Pulmonary artery endothelial cell (primary cell): ENCODE measurements at places on chromosomes 5 and 9.

GRCh38 chr5:93875693-93876092 is 134.3 kb upstream of the POU5F2 start:
- DNase-seq = no peak

DNA sequence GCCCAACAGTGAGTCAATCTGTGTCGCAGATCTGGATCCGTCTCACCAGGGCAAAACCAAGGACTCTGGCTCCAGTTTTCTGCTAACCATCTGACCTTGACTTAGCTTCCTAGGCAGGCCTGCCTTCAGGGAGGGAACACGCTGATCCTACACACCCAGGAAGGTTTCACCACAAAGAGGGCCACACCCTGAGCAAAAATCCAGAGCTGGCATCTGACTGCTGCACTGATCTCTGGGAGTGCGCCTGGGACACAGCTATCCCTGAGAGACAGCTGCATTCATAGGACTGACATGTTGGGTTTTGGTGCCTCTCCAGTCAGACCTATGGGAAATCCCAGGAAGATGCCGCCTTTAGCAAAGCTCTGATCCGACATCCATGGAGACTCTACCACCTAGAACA is 47.5 kb downstream of the CDK5RAP2 start:
- no peak for DNase-seq

- DNase-seq = no peak
Observed at GRCh38 chr5:154351566-154351965, 94.2 kb upstream of the SAP30L start.

- no peak for DNase-seq
Observed at GRCh38 chr5:73201547-73202513, 28.8 kb downstream of the TMEM174 start.

DNA sequence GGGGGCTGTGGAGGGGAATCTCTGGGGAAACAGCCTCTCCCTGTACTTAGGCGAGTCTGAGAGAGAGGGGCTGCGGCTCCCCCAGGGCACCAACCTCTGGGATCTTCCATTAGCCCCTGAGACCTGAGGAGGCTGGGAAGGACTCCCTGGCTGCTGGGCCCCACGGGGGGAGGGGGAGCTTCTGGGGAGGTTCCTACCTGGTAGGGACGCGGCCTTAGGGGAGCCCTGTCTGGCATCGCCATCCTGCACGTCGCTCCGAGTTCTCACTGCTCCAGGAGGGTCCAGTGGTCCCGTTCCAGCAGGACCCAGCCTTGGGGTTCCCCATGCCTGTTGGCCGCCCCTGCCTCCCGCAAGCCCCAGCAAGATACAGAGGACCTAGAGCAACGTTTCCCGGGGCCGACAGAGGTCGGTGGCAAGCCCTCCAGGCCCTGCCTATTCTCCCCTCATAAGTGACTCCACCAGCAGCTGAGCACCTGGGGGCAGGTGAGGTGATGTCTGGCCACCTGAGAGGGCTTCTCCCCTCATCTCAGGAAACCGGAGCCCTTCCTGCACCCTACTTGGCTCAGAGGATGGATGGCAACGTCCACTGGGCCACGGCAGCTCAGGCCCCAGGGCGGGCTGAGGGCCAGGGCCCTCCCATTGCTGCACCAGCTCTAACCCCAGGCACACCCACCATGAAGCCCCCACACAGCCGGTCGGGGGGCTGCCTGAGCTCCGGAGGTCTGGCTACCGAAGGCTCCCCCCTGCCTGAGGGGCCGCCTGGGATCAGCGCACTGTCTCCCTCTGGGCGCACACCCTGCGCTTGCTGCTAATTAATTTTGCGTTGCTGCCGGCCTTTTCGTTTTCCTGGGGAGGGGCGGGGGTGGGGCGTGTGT is 22.5 kb downstream of the TPPP start:
- DNase-seq = no peak

GRCh38 chr9:16985559-16986348 is 115.3 kb upstream of the BNC2 start:
- DNase-seq = no peak

DNA sequence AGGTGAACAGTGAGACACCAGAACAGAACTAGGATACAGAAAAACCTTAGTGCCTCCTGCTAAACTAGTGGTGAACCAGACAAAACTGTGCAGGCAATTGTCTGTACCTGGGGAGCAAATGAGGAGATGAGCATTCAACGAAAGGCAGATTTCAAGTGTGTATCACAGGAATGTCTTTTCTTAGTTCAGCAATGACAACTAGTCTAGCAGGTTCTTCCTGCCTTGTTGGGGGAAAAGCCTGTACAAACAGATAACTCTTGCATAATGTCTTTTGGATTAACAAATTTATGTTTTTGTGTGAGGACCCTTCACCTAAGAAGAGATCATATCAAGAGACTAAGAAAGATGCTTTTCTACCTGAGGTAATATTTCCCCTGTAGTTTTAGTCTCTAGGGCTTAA is 21.8 kb upstream of the DENND4C start:
- DNase-seq = no peak

- no peak for DNase-seq
Observed at GRCh38 chr5:84783003-84783402, 398.3 kb upstream of the EDIL3 start.

DNA sequence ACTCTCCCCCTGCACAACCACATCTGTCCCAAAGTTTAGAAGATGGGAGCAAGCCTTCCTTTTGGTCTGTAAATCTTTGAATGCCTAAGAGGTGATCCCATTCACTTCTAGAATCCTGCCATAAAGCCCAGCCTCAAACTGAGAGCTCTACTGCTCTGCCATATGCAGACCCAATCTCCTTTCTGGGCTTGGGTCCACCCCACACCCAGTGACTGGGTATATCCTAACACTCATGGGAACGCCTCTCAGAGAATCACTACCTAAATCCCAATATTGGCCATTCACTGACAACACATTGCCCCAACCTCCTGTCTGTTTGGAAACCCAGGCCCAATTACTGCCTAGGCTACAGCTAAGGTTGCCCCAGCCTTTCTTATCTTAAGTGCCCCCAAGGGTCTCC is 90.7 kb downstream of the MAMDC2 start:
- DNase-seq = no peak

DNA sequence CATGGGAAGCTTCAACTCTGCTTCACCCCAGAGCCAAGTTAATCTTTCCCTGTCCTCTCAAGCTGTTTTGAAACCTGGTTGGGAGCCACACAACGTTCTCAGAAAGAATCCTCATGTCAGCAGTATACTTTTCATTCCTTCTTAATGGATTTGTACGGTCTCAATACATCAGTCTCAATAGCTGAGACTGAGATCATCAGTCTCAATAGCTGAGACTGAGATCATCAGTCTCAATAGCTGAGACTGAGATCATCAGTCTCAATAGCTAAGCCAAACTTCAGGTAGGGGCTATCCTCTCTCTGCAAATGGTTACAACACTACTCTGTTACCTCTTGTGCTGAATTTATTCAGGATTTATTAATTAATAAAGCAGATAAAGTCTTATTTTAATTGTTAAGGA is 1317.4 kb upstream of the CDH9 start:
- DNase-seq = no peak

GRCh38 chr9:95413793-95414192 is 96.3 kb upstream of the FANCC start:
- DNase-seq = no peak

- DNase-seq = no peak
Observed at GRCh38 chr5:139660105-139660922, 12.2 kb downstream of the CXXC5 start.

GRCh38 chr5:116502616-116503015 is 72.0 kb downstream of the SEMA6A start:
- DNase-seq = no peak

DNA sequence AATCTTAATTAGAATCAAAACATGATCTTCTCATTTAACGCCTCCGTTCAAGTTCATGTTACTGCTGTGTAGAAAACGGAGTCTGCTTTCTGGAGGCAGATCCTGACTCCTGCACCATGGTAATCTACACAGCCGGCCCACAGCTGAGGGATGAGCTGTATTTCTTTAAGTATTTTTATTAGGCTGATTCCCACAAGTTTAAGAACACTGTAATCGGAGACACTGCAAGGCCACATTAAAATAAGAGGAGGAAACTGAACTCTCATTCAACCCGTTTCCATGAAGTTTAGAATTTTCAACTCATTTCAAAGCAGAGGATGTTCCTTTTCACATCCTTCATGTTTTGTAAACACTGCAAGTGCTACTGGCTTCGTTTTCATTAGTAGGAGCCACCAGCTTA is 372.2 kb downstream of the NFIB start:
- DNase-seq = no peak

- no peak for DNase-seq
Observed at GRCh38 chr5:136047858-136048257, 19.1 kb downstream of the TGFBI start.

GRCh38 chr5:34599471-34600117 is 56.5 kb upstream of the RAI14 start:
- DNase-seq = no peak

DNA sequence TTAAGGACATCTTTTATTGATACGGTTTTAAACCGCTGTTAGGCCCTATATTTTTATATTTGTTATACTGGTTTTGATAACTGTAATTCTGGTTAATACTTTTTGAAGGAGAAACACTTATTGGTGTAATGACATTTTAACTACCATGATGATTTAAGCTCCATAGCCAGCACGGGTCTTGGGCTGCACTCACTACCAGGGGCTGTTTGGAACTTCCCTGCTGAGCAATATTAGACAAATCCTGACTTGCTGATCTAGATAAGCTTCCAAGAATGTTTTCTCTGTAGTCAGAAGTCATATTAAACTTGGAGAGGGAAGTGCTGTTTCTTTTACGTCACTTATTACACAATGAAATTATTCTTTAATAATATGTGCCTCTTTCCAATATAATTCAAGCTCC is 540.0 kb upstream of the GRAMD2B start:
- DNase-seq = no peak

DNA sequence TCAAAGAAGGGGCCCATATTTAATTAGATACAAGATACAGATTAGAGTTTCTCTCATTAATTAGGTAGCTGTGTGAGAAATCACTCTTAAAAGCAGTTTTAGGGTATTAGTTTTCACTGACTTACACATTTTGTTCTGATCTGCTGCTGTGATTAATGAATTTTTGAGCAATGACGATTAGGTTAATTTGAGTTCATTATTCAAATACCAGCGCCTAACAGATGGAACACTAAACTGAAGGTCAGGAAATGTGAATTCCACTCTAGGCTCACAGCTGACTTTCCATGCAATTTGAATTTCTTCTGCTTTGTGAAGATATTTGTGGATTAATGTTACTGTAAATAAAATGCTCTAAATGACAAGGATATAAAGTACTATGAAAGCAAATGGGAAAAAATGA is 380.6 kb downstream of the ADGRV1 start:
- no peak for DNase-seq

- no peak for DNase-seq
Observed at GRCh38 chr9:82584349-82584863, 478.5 kb downstream of the RASEF start.

- no peak for DNase-seq
Observed at GRCh38 chr9:127450243-127450760, 904 bp downstream of the RPL12 start.

DNA sequence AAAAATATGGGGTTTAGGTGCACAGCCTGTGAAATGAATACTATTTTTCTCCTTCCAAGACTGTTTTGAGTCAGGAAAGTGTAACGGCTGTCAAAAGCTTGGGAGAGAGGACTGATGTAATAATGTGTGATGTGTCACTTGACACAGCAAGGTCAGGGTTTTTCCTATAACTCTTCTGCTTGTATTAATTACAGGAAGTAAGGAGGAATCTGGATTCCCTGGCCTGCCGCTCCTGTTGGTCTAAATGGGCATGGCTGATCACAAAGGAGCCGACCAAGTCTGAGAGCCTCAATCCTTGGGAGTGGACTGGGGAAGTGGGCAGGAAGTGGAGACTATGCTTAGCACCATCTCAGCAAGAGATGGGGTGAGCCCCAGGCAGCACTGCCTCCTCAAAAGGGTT is 16.7 kb upstream of the SLC28A3 start:
- DNase-seq = no peak

DNA sequence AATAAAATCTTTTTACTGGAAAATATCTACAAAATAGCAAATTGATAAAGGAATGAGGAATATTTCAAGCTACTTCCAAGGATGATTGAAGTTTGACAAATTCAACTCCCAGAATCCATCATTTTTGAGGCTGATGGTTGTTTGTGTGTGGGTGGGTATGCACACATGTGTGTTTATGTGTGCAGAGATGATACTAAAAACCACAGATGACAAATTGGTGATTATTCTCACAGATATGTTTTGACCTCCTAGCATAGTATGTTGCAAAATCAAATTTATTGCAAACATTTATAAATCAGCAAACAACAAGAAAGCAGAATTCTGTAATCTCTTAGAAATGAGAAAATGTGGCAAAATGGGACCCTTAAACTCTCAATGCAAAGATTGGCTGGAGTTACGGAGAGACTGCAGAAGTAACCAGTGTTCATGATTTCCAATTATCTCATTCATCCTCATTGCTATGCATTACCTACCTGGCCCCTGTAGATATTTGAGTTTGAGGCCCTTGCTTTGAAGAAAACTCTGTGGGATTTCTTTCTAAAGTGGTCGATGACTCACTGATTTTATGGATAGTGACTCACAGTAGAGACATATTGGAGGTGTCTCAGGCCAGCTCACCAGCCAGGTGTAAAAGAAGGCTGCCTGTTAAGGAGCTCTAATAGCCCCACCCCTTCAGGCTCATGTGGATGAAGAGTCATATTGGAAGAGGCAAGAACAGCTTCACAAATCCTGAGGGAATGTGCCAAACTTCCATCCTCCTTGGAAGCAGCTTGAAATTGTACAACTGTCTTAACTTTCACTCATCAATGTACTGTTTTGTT is 44.6 kb upstream of the TMC1 start:
- DNase-seq = no peak

GRCh38 chr5:128649192-128649591 is 111.1 kb upstream of the FBN2 start:
- peak; percentile 47 for DNase-seq

- DNase-seq = no peak
Observed at GRCh38 chr5:122760236-122760635, 14.6 kb upstream of the SNX2 start.

DNA sequence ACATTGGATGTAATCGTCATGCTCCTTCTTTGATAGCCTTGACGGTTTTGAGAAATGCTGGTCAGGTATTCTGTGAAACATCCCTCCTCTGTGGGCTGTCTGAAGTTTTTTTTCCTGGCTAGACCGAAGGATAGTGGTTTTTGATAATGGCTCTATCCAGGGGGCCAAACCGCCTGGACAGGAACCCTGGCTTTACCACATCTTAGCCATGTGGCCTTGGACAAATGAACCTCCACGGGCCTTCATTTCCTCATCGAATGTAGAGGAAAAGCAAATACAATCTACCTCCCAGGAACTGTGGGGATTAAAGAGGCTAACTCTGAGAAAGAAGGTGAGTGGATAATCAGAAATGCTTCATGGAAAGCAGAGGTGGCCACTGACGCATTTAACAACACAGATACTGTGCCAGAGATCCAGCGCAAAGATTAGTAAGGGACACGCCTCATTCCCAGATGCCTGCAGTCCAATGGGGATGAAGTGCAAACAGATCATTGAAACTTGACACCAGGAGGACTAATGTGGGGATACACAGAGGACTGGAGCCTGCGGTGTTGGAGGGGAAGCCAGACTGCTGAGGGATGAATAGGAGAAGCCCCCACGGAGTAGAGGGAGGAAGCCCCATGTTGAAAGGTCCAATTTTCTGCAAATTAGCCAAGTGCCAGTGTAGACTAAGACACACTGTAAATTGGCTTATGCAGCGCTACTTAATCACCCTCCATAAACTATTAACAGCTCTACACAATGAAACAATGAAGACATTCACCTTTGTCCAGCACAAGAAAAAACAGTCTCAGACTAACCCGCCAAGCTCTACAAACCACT is 41.6 kb downstream of the MYO10 start:
- DNase-seq = no peak
